PC-9 (cell line): ENCODE measurements at places on chromosomes 2 and 18. TPM values are rescaled to one million over a fixed set of nuclear protein-coding genes. Genes with fewer than 3 reads are reported as not detected.

- H3K27me3 ChIP-seq = no peaks in the 10 kb centered on the region
- H3K36me3 ChIP-seq = no peaks in the 10 kb centered on the region
- H3K4me1 ChIP-seq = no peaks in the 10 kb centered on the region
- H3K27ac ChIP-seq = no peak overlapping the region
- no peak for DNase-seq
Observed at GRCh38 chr2:228474466-228474865, 293.0 kb upstream of the SPHKAP start.

Gene PLCL1
- not detected in 2 replicates for total RNA-seq

DNA sequence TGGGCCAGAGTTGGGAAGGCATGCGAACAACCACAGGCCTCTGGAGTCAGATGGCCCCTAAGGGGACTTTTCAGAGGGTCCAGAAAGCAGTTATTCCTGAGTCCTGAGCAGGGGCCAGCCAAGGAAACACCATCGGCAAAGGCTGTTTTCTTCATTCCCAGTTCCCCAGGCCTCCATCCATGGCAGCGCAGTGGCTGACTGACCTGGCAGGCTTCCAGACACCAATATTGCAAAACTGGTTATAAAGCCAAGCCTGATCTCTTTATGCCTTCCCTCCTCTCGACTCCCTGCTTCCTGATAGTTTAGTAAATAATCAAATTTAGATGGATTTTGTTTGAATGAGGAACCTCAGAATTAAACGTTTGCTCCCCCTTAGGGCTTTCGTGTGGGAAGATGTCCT lies 133.4 kb upstream of the ITGA6 start:
- peaks cover 15% of the 10 kb centered on the region for H3K4me1 ChIP-seq
- H3K27ac ChIP-seq = no peak overlapping the region
- peak; percentile 60 for DNase-seq
- no peak overlapping the region for H3K4me3 ChIP-seq
- no peaks in the 10 kb centered on the region for H3K36me3 ChIP-seq

GRCh38 chr2:182068811-182069210 lies 83.2 kb downstream of the PPP1R1C start:
- H3K27ac ChIP-seq = peak overlapping the region; percentile 74
- H3K36me3 ChIP-seq = no peaks in the 10 kb centered on the region
- DNase-seq = peak; percentile 82
- no peaks in the 10 kb centered on the region for H3K27me3 ChIP-seq
- no peak overlapping the region for H3K4me3 ChIP-seq
- H3K4me1 ChIP-seq = peaks cover 23% of the 10 kb centered on the region

GRCh38 chr2:157185476-157186227 lies 71.9 kb upstream of the GALNT5 start:
- no peak overlapping the region for H3K4me3 ChIP-seq
- DNase-seq = no peak
- H3K4me1 ChIP-seq = no peaks in the 10 kb centered on the region; the same call in 1 of the 2 replicates
- no peaks in the 10 kb centered on the region for H3K36me3 ChIP-seq
- H3K27me3 ChIP-seq = no peaks in the 10 kb centered on the region

DNA sequence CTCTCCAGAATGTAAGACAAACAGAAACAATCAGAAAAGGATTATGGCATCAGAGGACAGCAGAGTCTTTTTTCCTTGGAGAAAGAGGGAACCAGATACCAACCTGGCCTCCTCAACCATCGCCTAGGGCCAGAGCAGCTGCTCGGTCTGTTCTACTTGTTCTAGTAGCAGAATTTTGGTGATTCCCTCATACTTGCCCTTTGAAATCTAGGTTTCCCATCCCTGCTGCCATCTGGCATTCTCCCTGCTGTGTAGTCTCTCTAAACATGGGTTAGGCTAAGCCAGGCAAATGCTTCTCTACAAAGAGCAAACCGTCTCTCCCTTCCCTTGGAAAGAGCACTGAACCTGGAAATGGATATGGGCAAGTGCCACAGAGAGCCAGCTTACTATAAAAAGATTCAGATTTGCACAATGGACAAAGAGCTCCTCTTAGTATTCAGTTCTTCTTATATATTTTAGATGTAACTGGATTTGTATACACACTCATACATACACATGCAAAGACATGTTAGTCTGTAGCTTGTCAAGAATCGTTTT lies 208.6 kb upstream of the ST6GAL2 start:
- no peaks in the 10 kb centered on the region for H3K36me3 ChIP-seq
- H3K4me1 ChIP-seq = no peaks in the 10 kb centered on the region
- no peak overlapping the region for H3K4me3 ChIP-seq

GRCh38 chr2:99864561-99865553 lies 277.5 kb downstream of the AFF3 start:
- H3K4me3 ChIP-seq = no peak overlapping the region
- no peaks in the 10 kb centered on the region for H3K36me3 ChIP-seq
- no peak overlapping the region for H3K27ac ChIP-seq
- no peaks in the 10 kb centered on the region for H3K4me1 ChIP-seq
